ENCODE measurements at places on chromosomes 3 and 15.

DNA sequence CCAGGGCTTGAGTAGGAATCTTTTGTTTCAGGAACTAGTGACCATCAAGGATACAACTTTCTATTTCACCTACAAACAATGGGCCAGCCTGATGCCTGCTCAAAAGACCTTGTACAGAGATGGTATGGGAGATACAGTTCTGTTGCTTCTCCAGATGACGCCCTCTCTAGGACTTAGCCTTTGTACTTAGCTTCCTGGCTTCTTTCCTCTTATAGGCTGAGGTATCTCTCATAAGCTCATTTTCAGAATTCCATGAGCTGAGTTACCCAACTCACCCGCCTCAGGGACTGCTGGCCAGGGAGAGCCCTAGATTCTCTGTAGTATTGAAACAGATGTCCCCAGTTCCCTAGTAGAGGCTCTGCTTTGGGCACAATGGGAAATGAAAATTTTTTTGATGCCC, 8.6 kb upstream of the ZNF620 start:
- no peak for DNase-seq

- no peak for DNase-seq
Observed at GRCh38 chr15:99108993-99109392, 4.1 kb downstream of the SYNM start.

DNA sequence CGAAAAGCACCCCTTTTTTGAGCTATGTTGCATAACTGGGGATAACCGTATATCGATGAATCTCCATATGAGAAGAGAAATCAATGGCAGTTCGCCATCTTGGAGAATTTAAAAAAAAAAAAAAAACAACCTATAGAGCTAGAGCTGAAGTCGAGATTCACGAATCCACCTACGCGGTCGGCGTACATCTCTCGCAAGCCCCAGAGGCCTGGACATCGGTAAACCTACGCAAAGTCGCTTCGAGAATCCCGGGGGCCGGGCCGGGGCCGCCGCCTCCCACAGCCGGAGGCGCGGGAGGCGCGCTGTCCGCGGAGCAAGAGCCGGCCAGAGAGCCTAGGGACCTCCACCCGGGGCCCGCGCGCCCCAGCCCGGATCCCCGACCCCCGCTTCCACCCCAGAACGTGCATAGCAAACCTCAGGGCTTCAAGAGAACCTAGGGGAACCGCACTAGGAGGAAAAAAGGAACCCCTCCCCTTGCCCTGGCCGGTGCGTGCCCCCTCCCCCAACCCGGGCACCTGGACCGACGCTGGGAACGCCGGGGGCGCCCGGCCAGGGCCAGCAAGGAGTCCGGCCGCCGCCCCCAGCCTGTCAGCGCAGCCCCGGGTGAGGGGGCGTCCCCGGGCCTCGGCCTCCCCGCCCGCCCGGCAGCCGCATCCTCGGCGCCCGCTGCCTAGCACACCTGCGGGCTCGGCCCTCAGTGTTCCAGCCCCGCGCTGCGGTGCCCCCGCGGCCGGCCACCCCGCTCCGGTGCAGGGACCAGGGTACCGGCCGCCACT, 567 bp downstream of the PFN2 start:
- peak; percentile 62 for DNase-seq

- no peak for DNase-seq
Observed at GRCh38 chr15:88580532-88580931, 34.1 kb upstream of the DET1 start.

DNA sequence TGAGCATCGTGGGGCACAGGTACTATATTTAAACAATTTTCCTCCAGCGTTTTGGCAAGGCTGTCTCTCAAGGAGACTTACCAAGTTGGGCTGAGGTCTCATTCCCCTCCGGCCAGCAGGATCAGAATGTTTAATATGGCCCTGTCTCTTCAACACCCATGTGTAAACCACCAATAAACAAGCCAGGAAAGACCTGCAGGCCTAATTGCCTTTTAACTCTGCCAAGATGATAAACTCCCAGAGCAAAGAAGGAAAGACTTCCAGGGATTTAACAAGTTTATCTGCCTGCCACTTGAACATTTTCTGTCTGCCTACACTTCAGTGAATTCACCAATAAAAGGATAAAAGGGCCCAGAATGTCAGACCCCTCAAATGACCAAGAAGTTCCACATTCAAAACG, 130.3 kb upstream of the WNT5A start:
- DNase-seq, result no peak

- no peak for DNase-seq
Observed at GRCh38 chr15:66046751-66047150, 177.5 kb downstream of the RAB11A start.

Measured in nucleus accumbens (tissue), 56 donors.